ENCODE measurements at places on chromosomes 3 and 15.
A peak's percentile ranks its signal among the peaks of the same experiment; 100 is the strongest.

DNA sequence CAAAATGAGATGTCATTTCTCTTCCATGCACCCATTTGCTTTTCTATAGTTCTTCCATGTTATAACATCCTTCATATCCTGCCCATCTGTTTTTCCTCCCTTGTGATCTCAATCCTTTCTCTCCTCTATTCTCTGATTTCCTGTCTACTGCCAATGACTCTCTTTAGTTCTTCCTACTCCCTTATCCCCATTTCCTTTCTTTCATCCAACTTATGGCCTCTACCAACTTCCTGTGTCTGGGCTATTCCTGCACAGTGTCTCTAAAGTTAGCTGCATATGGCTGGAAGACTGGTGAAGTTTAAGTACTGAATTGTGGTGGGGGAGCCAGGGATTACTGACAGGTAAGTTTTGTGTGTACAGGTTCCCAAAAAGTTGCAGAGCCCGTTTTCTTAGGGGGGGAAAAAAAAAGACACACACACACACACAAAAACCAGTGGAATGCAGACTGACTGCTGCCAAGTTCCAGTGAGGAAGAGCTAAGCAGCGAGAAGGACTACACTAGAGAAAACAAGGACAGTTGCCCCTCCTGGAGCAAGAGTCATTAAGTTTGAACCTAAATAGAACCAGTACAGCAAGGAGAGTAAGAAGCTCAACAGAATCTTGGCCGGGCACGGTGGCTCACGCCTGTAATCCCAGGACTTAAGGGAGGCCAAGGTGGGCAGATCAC lies 28.8 kb downstream of the XRN1 start:
- no peak for DNase-seq

GRCh38 chr3:59386165-59386564 lies 336.3 kb upstream of the CFAP20DC start:
- no peak for DNase-seq

GRCh38 chr15:89307046-89307587 lies 27.5 kb downstream of the POLG start:
- DNase-seq = no peak

DNA sequence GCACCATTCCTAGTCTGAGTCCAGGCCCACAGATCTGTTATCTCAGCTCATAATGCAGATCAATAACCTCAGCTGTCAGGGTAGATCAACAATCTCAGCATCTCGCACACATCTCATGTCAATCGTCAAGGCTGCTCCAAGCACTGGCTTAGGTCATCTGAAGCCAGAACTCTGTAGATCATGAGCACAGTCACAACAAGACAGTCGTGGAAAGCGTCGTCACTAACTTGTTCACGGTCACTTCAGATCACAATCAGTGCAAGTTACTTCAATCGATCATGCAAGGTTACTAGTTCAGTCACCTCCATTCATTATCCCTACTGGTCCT lies 71.8 kb downstream of the RBPMS2 start:
- no peak for DNase-seq

DNA sequence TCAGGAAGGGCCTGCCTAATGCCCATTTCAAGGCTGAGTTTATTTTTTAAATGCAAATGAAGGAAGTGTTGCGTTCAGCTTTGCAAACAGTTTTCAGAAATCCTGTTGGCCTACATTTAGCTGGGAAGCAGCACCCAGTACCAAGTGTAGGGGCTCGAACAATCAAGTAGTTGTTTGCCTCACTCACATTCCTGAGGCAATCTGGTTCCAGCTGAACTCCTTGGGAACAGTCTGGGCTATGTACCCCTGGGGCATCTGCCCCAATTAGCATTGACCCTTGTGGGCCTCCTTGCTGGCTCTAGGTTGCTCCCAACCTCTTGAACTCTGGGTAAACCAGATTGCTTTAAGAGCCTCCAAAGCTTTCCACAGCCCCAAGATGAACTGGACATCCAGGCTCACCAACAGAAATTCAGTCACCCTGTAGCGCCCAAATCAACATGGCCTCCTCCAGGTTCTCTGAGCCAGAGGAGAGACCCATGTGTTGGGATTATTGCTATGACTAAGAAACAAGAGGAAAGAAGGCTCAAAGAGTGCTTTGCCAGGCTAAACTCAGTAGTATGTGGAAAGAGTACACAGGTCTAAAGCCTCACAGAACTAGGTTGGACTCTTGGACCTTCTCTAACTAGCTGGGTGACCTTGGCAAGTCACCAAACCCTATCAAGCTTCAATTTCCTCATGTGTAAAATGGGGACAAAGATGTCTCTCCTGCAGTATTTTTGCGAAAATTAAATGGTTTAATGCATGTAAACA lies 532.7 kb downstream of the SOX2 start:
- DNase-seq = no peak

- DNase-seq = no peak
Measured at GRCh38 chr3:66538390-66538789, 37.6 kb upstream of the LRIG1 start.

DNA sequence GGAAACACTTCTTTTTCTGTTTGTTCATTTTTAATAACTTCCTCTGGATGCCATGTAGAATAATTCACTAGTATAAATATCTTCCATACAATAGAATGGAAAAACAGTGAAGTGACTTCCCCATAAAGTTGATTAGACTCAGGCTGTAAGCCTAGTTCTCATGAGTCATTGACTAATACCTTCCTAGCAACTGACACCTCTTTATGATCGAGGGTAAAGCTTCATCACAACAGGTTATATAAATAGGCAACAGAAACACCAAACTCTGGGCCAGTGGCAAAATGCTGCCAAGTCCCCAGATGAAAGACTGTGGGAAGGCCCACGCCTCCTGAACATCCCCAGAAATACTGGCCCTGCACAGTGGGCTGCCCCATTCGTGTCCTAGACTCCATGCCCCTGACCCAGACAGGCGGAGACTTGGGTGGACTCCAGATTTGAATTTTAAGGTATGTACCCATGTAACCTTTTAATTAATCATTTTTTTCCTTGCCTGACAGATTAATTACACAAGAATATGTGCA lies 71.3 kb upstream of the TBC1D23 start:
- DNase-seq = no peak

GRCh38 chr3:142120707-142121106 lies 28.6 kb downstream of the TFDP2 start:
- no peak for DNase-seq

DNA sequence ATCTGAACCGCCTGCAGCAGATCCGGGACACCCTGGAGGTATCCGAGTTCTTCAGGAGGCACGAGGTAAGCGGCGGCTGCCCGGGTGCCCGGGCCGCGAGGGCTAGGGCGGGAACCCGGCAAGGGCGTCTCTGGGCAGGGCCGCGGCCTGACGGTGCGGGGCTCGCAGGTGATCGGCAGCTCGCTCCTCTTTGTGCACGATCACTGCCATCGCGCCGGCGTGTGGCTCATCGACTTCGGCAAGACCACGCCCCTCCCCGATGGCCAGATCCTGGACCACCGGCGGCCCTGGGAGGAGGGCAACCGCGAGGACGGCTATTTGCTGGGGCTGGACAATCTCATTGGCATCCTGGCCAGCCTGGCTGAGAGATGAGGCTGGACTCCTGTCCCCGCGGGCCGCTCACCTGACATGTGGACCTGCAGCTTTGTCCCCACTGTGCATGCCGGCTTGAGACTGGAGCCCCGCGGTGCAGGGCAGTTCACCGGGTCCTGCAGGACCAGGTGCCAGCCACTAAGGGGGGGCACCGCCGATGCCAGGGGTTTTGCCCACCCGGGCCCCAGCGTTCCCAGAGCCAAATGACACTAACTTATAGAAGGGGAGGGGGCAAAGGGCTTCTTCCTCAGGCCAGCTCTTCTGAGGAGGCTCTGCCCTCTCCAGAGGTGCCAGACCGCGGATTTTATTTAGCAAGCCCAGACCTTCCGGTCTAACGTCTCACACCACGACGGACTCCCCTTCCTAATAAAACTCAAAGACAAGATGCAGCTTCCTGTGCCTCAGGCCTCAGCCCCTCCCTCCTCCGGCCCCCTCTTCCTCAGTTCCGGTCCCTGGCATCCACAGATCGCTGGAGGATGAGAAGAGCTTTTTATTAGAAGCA lies 9.4 kb downstream of the ITPKA start:
- peak; percentile 57 for DNase-seq

DNA sequence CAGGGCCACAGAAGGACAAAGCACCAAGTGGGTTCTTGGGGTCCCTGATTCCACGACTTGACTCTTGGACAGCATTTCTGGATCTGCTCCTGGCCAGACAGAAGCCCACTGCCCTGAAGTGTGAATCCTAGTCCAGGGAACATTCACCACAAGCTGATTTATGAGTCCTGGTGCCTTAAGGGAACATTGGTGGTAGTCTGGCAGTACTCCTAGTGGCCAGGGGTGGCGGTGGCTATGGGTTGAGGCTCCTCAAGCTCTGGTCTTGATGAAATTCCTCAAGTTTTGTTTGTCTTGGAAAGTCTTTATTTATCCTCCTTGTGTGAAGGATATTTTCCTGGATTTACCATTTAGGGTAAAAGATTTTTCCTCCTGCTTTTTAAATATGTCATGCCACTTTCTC lies 307.5 kb downstream of the PYDC2 start:
- no peak for DNase-seq

- no peak for DNase-seq
Measured at GRCh38 chr3:172678068-172678467, 32.8 kb downstream of the NCEH1 start.

GRCh38 chr15:94059013-94059587 lies 172.3 kb upstream of the MCTP2 start:
- no peak for DNase-seq

GRCh38 chr3:13532085-13532484 lies 16.8 kb upstream of the FBLN2 start:
- peak; percentile 7 for DNase-seq

- no peak for DNase-seq
Measured at GRCh38 chr3:137222736-137223225, 265.0 kb downstream of the IL20RB start.

DNA sequence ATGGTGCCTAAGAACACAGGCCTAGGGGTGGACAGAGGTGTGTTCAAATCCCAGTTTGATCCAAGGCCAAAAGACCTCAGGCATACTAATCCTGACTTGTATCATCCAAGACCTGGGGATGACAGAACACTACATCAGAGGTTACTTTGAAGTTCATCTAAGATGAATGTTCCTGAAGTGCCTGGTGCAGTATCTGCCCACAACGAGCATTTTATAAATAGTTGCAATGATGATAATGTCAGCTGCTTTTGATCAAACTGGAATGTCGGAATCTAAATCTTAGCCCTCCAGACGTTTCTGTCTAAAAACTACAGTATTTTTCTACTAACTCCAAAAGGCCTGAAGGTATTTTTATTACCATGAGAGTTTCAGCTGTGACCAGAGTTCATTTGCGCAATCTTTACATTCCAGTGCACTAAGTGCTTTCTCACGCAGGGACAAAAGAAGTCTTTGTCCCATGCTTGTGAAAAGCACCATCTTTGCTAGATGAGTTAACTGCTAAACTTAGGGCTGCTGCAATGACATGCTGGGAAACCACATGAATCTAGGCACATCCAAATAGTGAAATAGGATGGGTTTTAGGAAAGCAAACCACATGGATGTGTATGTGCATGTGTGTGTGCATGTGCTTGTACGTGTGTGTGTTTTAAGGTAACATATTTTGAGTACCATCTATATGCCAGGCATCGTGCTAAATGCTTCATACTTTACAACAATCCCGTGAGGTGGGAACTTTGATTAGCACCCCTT lies 18.1 kb downstream of the ANXA2 start:
- no peak for DNase-seq

DNA sequence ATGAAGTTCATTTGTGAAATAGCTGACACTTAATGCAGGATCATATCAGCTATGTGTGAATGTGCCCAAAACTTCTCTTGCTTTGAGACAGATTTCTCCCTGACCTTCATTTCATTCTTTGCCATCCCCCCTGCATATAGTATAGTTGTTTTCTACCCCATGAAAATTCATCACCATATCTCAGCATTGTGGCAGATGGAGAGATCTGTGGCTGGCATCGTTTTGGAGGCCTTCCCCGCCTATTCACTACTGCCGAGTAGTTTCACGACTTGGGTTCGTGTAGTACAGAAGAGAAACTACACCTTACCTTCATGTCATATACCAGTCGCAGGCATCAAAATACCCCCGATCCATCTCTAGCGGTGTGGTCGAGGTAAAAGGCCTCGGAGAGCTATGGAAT lies 66.2 kb upstream of the SELENOK start:
- no peak for DNase-seq

GRCh38 chr15:90053685-90054466 lies 48.4 kb downstream of the IDH2 start:
- DNase-seq = no peak

GRCh38 chr3:81301230-81301629 lies 460.2 kb downstream of the GBE1 start:
- no peak for DNase-seq

DNA sequence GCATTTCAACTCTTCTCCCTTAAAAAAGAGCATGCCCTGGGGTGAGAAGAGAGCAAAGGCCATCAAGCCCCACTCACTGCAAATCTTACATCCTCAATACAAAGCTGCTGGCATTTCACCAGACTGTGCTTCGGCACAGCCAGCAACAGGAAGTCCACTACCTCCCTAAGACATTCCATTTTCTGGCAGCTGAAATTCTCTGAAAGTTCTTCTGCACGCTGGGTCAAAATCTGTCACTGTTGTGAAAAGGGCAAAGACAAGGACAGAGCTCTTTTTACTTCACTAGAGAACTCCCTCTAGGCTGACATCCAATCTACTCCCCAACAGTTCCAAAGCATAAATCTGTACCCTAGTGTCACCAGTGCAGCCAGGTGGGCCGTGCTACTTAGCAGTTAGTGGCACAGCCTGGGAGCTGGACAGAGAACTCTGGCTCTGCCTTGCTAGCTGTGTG lies 6.3 kb downstream of the MTMR10 start:
- no peak for DNase-seq

- no peak for DNase-seq
Measured at GRCh38 chr3:37819591-37819990, 42.1 kb upstream of the CTDSPL start.

- DNase-seq = no peak
Measured at GRCh38 chr15:77415450-77416147, 4.3 kb downstream of the PEAK1 start.

- DNase-seq = no peak
Measured at GRCh38 chr15:60949039-60949977, 279.8 kb downstream of the RORA start.

GRCh38 chr3:129722527-129722926 lies 116.1 kb upstream of the PLXND1 start:
- no peak for DNase-seq

DNA sequence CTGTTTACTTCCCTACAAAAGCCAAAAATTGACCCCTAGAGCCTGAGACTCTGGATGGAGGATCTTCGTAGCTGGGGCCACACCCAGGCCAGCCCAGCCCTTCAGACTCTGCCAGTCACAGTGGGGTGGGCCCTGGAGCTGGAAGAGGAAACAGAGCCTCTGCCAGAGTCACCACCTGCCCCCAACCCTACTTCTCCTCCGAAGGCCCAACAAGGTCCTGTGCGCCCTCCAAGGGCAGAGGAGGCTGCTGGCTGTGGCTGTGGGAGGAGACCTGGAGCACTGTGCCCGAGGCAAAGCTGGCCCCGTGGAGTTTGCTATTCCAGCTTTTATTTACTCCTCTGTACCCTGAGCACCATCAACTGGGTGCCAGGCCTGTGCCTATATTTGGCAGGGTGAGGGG lies 19.0 kb downstream of the CISH start:
- DNase-seq = no peak

Data from glutamatergic neuron (in vitro differentiated cells).